ENCODE measurements at places on chromosomes 5 and 9.

DNA sequence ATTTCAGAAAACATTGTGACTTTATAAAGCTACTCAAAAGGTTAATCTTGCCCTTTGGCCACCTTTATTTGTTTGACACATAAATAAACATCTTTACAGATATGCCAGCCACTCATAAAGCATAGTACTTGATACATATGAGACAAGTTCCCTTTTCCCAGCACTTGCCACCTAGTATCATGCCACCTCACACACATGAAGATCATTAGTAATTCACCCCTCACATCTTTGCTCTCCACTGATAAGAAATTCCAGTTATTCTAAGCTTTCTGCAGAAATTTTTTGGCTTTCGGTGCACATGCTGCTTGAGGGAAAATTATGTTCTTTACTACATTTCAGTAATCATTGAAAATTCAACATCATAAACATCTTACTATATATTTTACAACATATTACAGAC, 59.1 kb downstream of the DEPDC1B start:
- no peak for DNase-seq

GRCh38 chr5:53405396-53405795, 75.0 kb upstream of the FST start:
- no peak for DNase-seq

DNA sequence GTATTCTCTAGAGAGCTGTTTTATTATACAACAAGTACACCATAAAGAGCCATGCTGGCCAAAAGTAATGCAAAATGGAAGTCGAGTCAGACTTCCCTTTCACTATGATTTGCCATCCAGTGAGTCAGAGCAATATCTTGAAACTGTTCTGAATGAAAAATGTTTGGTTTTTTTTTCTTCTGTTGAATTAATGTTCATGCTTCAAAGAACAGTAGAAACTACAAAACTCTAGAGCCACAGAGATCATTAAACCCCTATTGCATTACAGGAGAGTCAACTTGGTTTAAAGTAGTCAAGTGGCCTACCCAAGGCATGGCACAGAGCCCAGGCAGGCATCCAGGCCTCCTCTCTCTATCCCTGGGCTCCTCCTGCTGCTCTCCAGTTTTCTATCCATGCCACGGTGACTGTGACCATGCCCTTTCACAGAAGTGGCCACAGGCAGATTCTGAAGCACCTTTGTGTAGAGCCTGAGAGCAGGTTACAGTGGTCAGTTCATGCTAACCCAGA, 358.9 kb downstream of the DEPDC1B start:
- DNase-seq: no peak

DNA sequence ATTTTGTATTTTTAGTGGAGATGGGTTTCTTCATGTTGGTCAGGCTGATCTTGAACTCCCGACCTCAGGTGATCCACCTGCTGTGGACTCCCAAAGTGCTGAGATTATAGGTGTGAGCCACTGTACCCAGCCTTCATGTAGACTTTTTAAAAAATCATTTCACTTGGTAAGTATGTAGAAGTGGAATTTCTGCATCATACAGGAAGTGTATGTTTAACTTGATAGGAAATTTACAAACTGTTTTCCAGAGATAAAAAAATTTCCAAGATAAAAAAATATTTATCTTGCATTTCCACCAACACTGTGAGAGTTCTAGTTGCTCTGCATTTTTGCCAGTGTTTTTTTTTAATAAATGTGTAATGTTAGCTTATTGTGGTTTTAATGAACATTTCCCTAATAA, 155.8 kb downstream of the ZNF608 start:
- no peak for DNase-seq

DNA sequence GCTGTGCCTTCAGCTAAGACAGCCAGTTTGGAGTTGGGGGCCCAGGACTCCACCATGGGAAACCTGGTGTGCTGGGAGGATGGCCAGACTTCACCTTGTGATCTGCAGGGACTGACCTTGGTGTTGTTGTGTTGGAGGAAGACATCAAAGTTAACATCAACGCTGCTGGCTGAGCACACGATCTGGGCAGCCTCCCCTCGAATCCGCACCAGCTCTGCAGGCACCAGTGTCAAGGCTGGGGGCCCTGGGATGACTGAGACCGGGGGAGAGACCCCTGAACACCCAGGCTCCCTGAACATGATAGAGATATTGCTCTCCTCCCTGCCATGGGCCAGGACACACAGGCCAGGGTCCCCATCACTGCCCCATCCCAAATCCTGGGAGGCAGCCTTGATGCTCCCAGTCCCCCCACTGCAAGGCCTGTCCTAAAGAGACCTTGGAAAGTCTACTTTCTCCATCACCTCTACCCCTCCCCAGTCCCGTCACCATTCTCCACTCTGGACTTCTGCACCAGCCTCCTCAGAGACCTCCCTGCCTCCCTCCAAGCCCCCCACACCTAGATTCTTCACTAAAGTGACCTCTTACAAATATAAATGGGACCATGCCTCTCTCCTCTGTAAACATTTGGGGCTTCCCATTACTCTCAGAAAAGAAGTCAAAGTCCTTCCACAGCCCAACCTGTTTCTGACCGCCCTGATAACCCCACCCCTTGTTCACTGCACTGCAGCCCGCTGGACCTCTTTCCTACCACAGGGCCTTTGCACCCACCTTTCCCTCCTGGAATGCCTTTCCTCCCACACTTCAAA, 8.2 kb downstream of the CSF1R start:
- DNase-seq: no peak

- no peak for DNase-seq
Measured at GRCh38 chr5:68027519-68027918, 188.0 kb upstream of the PIK3R1 start.

GRCh38 chr9:137989999-137990715, 112.6 kb downstream of the CACNA1B start:
- no peak for DNase-seq

GRCh38 chr9:27990524-27990923, 417.2 kb upstream of the C9orf72 start:
- DNase-seq: no peak

- no peak for DNase-seq
Measured at GRCh38 chr5:126837906-126838539, 61.1 kb downstream of the LMNB1 start.

- no peak for DNase-seq
Measured at GRCh38 chr5:151585970-151586369, 5.2 kb downstream of the FAT2 start.

DNA sequence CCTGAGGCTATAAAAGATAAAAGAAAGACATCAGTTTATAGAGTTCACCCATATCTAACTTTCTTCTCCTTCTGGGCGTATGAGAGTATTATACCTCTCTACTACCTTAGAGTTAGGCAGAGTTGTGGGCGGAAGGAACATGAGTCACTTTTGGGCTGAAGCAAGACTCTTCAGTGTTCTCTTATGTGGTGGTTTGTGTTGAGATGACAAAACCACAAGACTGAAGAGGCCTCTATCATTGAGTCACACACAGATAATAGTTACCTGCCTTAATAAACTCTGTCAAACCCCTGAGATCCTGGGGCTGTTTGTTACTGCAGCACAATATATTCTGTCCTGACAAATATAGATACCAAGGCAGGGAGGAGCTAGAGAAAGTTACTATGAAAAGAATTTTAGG, 184.2 kb downstream of the EFNA5 start:
- DNase-seq: peak; percentile 61

- no peak for DNase-seq
Measured at GRCh38 chr9:38319496-38320173, 72.9 kb upstream of the ALDH1B1 start.

DNA sequence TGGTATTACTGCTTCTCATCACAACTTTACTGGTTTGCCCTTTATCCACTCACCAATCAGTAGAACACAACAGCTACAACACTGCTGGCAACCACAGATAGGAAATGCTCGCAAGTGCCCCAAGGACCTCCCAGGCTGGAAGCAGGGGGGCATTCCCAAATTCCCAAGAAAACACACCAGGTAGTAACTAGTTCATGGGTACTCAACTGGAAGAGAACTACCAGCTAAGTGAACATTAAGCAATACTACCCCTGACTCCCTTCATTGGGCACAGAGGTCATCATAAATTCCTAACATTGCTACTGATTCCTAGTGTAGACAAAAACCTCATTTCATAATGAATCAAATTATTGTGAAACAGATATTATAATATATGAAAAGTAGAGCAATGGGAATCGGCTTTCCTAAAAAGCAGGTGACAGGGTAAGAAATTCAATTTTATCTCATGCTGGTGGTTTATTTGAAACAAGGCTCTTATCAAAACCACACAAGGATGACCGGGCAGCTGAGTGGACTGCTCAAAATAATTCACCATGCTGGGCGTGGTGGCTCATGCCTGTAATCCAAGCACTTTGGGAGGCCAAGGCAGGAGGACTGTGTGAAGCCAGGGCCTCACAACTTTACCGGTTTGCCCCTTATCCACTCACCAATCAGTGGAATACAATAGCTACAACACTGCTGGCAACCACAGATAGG, 81.6 kb downstream of the TLE1 start:
- DNase-seq: no peak

- DNase-seq: peak; percentile 34
Measured at GRCh38 chr5:157108976-157109375, at the start of gene HAVCR2. TSS of gene HAVCR2 (minus strand) at chr5:157109044. CDS start at chr5:157108983, 61 bp downstream.

DNA sequence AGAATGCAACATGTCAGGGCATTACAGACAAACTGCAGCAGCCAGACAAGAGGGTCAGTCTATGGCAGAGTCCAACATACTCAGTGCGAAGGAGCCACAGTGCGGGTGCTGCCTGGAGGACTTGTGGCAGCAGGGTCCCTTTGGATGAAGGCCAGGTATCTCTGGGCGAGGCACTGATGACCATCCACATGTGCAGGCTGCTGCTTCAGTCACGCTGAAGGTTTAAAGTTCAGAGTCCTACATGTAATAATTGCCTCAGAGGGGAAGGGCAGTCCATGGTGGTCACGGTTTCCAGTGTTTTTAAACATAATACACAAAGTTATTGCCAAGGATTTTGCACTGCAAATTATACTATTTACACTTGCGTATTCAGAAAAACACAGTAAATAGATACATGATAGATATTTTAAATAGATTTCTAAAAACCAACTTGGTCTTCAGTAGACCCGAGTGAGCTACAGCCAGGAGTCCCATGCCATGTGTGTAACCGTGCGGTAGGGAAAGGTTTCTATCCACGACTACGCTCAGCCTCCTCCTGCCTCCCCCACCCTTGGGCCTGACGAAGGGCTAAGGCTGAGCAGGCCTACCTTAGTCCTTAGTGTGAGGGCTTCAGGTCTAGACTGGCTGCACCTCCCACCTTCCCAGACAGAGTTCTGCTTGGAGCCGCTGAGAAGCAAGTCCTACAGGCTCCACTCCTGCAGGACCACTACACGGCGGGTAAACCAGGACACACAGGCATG, 76.2 kb downstream of the GPR21 start:
- DNase-seq: no peak

DNA sequence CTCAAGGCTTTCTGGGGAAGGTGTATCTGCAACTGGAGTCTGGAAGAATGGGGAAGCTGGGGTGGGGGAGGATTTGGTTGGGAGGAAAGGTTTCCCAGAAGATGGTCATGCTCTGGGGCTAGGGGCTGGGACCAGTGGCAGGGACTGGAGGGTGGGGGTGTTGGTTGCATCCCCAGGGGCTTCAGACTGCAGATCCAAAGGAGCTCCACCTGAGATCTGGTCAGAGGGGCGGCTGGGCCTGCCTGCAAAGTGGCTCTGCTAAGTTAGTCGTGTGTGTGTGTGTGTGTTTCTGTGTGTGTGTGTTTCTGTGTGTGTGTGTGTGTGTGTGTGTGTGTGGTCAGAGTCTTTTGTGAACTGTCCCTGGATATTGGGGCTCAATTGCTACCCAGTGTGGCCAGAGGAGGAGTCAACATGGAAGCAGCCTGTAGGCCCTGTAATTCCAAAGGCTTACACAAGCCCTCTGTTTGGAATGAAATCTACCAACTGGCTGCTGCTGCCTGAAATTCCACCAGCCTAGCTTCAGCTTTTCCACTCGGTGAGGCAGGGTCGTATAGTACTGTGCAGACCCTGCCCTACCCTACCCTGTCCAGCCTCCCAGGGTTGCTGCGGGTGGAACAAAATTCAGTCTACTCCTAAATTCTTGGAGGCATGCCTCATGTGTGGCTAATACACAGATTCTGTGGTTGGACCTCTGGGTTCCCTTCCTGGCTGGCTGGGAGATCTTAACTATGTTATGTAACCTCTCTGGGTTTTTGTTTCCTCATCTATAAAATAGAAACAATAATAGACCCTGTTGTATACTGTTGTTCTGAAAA, 12.5 kb upstream of the SYNPO start:
- DNase-seq: no peak

GRCh38 chr5:10642367-10642766, 78.5 kb downstream of the ANKRD33B start:
- DNase-seq: no peak

GRCh38 chr5:119079318-119079921, 8.5 kb downstream of the DMXL1 start:
- DNase-seq: peak; percentile 51

DNA sequence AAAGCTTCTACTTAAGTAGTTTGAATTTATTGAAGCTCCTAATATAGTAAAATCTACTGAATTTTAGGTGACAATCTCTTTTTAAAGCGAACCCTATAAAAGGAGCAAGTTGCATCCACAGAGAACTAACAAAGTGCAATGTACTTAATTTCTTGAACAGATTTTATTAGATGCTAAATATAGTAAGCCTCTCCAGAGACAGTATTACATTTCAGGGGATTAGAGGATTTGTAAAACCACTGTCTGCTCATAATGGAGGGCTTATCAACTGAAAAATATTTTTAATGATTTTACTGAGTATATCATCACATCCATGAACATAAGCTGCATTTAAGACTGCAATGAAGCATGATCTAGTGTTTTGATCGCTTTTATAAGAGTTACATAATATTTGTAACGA, 230.0 kb upstream of the EFNA5 start:
- no peak for DNase-seq

DNA sequence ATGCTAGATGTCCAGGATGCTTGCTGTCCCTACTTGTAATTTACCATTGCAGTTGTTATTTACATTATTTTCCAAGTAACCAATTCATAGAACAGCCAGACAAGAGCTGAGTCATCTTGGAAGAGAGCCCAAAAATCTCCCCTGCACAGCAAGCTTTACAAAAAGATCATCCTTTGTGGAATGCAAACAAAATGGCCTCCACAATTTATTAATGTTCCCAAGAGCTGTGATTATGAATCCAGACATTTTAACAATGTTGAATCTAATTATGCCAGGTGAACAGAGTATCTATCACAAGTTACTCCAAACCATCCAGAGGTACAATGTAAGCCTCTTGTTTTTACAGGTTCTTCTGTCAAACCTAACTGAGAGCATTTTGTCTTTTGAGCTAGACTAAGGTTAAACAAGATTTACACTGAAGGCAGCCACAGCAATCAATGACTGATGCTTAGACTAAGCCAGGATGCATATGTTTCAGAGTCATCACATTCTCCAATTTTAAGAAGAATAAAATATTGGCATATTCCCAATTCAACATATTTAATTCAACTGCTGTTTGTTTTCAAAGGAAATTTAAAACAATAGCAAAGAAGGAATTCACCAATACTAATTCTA, 95.3 kb upstream of the SLC12A2 start:
- no peak for DNase-seq

Data from activated naive CD4-positive, alpha-beta T cell treated with Interleukin-2 at 50 U/mL for 16 hours (primary cell).